GM19239 (cell line): ENCODE measurements at places on chromosomes 12 and 14.

- DNase-seq, result no peak
Observed at GRCh38 chr14:92958373-92959188, 35.6 kb downstream of the CHGA start.

DNA sequence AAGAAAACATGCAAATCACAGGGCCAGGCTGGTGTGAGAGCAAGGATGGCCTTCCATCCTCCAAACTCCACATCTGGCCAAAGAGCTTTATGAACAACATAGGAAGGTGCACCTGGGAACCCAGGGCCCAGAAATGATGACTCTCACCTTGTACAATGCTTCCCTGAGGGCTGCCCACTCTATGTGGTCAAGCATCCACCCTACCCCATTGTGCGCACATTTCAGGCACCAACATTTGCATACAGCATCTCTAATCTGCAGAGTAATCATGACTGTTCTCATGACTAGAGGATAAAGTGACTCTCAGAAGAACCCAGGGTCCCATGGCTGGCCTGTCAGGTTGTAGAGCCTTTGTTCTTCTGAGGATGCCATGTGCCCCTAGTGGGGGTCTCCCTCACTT lies 57.2 kb upstream of the NTF3 start:
- no peak for DNase-seq

- no peak for DNase-seq
Observed at GRCh38 chr12:120075034-120075616, 41.4 kb downstream of the RAB35 start.

DNA sequence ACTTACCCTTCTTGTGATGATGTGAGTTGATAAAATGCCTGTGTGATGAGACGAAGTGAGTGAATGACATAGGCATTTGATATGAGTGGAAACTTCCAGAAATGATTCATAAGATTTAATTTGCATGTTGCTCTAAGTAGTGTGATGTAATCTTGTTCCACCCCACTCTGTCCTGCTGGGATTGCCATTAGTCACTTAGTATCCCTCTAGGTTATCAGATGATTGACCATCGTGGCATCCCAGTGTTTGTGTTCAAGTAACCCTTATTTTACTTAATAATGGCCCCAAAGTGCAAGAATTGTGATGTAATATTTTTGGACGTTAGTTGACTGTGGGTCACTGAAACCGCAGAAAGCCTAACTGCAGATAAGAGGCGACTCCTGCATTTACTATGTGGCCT lies 214.4 kb upstream of the DIO2 start:
- no peak for DNase-seq

DNA sequence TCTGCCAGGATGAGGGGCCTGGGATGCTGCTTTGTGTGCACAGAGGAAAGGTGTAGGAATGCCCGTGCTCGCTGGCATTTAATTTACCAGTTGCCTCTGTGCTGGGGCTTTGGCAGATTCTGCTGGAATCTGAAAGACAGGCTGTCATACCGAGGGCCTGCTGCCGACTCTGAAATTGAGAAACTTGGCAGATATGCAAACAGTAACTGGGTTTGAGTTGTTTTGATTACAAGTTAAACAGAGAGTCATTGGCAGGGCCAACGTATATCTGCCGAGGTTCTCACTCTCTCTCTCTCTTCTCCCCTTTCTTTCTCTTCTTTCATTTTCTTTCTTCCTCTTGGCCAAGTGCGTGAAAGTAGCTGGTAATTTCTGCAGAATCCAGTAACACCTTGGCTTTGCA lies 618.7 kb downstream of the VRK1 start:
- no peak for DNase-seq

- no peak for DNase-seq
Observed at GRCh38 chr14:30058401-30058800, 130.8 kb upstream of the PRKD1 start.

DNA sequence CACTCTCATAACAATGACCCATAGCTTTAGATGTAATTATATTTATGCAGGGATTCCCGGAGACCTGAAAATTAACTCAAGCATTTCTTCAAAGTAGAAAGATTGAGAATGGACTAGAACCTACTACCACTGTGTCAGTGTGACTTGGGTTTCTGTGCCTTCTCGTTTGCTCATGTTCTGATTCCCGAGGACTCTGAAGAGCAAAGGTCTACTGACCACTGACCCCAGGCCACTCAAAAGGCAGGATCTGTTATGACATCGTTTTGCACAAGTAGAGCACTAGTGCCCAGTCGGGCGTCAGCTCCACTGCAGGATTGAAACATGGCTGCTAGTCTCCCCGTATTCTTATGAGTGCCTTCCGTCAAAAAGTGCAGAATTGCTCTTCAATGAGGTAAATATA lies 53.8 kb upstream of the DHRS4 start:
- no peak for DNase-seq

GRCh38 chr12:29204521-29204920 lies 55.4 kb downstream of the FAR2 start:
- no peak for DNase-seq

DNA sequence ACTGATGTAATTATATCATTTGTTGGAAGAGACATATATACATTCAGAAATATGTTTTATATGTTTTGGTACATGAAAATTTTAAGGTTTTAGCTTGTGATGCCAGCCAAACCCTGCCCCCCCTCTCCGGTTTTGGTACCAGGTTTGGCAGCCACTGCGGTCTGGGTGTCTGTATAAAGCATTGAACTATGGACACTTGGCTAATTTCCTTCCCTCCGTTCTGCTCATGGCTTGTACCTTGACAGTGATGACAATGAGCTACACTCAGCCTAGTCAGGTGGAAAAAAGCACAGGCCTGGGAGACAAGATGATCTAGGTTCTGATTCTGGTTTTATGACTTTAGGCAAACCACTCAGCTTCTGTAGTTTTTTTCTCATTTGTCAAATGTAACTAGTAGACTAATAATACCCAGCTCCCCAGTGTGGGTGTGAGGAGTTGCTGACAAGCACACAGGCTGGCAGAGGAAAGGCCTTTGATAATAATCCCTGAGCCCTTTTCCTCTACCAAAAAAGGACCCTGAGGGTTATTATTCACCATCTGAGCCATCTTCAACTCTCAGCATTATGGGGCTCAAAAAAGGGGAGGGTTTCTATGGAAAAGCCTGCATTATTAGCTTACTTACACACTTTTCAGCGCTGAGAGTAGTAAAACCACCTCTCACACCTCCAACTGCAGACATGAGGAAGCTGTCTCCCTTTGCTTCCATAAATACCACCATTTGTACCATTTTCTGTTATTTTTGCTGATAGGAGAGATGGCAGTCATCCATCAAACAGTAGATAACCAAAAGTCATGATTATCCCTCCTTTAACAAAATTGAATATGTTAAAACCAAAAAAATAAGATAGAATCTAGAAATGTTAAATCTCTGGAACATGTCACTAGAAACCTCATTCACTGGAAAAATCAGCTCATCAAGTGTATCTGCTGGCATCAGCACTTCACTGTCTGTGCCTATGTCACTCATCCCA lies 76.3 kb upstream of the PSMC1 start:
- DNase-seq, result no peak

DNA sequence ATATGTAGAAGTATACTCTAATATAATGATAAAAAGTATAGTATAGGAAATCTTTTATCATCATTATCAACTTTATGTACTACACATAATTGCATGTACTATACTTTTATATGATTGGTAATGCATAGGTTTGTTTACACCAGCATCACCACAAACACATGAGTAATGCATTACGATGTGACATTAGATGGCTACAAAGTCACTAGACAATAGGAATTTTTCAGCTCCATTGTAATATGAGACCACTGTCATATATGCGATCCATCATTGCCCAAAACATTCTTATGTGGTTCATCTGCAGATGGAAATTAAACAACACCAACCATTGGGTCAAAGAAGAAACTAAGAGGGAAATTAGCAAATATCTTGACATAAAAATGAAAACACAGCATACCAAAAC lies 4.4 kb downstream of the ADAM20 start:
- DNase-seq, result no peak

DNA sequence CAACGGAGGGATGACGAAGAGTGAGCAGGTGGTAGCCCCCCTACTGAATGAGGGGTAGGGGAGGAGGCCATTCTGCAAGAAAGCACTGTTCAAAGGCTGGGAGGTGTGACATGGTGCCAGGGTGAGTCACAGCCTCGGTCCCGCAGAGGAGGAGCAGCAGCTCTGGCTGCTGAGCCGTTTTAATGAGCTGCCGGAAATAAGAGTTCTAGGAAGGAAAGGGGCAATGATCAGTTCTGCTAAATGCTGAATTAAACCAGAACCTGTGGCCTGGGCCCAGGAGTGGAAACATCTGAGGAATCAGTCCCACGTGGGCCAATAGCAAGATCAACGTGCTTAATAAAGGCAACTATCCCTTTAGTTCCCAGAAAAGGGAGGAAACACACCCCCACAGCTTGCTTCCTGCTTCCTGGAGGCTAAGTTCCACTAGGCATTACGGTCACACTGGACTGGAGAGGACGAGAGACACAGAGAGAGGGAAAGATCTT lies 3.6 kb downstream of the ABCD4 start:
- DNase-seq, result no peak
